ENCODE measurements at places on chromosomes 4 and X. TPM values are rescaled to one million over a fixed set of nuclear protein-coding genes. Genes with fewer than 3 reads are reported as not detected.

- DNase-seq = no peak
These were observed 29.0 kb downstream of the CLDN22 start for GRCh38 chr4:183291070-183291469.

Gene DCLK2
- 10.3 TPM for polyA plus RNA-seq

- DNase-seq = no peak
These were observed 69.2 kb upstream of the GRID2 start for GRCh38 chr4:92234393-92235176.

Gene IBSP
- polyA plus RNA-seq = not detected

GRCh38 chr4:123043793-123044425 is 121.5 kb upstream of the NUDT6 start:
- no peak for DNase-seq

Gene DIPK2B
- polyA plus RNA-seq = not detected

DNA sequence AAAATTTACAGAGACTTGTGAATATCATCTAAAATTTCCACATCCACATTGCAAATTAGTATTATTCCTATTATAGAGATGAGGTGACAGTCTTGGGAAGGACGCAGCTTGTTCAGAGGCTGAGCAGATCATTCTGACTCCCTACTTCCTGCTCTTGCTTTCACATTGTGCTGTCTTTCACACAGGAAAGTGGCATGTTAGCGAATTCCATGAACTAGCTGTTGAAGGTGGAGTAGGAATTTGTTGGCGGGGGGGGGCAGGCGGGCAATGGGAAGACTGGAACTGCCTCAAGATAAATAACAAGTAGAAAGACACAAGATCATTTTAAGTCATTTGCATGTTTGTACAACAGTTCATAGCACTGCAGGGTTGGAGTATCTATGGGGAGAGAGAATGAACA is 2.3 kb downstream of the PF4V1 start:
- no peak for DNase-seq

Gene PRR27
- polyA plus RNA-seq = not detected

Gene NRK
- polyA plus RNA-seq = not detected

DNA sequence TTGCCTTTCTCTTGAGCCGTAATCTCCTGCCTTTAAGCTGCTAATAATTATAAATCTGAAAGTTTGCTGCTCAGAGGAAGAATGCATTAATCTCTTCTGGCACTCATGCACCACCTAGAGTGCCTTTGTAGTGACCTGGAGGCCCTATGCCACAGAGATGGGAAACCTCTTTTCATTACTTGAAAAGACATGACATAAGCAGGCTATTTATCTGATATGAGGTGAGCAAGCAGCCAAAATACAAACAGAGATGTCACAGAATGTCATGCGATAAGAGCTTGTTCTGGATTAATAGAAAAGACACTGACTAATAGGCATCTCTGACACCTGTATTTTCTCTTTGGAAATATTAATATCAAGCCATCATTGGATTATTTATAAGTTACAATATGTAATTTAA is 42.3 kb downstream of the GABRB1 start:
- no peak for DNase-seq

DNA sequence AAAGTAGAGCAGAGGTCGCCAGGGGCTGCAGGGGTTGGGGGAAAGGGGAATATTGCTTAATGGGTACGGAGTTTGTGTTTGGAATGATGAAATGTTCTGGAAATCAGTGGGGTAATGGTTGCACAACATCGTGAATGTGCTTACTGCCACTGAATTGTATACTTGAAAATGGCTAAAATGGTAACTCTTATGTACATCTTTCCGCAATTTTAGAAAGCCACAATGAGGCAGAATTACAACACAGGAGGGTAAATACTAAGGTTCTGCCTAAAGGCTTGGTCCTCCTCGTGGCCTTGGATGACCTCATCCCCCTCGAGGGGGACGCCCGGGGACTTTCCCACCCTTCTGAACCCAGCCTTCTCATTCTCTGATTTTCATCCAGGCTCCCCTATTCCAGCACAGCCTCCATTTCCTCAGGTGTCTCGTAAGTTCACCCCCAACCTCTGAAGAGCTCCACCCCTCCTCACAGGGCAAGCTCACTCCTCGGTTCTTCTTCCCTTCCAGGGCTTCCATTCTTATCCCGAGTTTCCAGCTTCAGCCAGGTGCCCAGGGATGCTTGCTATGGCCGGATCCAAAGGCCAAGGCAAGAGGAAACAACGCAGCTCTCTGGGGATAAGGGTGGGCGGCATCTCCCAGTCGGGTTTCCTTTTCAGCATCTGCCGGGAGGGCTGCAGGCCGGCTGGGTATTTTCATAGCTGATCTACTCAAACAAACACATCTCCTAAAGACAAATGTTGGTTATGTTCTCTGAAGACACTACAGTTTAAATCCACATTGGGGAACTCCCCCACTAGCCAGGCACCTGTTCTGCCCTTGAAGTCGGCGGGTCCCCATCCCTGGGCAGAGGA is 71.3 kb upstream of the ACSL1 start:
- no peak for DNase-seq

Gene MAGED4
- 11.7 TPM for polyA plus RNA-seq

Gene SLC7A11
- 52.4 TPM for polyA plus RNA-seq

Gene MAGEA2B
- not detected for polyA plus RNA-seq

DNA sequence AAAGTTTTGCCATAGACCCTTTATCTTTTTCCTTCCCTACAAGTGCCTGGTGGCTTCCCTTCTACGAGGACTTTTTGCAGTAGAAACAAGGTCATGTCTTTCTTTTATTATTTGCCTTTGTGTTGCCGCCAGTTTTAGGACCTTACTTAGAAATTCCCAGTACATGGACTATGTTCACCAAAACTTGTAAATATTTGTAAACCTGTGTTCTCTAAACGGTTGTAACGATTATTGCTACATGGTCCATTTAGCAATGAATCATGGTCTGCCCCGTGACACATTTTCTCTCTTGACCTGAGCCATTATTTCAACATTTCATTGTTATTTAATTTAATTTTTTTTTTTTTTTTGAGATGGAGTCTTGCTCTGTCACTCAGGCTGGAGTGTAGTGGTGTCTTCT is 110.7 kb downstream of the MFAP3L start:
- DNase-seq = no peak

- no peak for DNase-seq
These were observed 543.3 kb downstream of the GRID2 start for GRCh38 chr4:92847026-92847425.

DNA sequence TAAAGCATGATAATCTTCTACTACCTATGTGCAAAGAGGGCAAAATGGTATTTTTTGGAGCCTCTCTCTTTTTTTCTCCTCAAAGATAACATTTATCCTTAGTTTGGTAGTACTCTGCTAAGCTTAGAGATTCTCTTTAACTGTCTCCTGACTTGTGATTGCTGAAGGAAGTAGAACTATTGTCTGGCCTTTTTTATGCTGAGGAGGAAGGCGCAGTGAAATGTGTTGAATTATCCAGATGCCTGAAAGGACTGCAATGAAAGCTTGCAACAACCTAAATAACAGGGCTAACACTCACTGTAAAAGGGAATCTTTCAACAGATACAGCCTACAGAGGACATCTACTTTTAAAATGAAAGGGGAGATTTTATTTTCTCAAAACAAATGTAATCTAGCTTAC is 59.5 kb upstream of the CCDC160 start:
- DNase-seq = no peak

DNA sequence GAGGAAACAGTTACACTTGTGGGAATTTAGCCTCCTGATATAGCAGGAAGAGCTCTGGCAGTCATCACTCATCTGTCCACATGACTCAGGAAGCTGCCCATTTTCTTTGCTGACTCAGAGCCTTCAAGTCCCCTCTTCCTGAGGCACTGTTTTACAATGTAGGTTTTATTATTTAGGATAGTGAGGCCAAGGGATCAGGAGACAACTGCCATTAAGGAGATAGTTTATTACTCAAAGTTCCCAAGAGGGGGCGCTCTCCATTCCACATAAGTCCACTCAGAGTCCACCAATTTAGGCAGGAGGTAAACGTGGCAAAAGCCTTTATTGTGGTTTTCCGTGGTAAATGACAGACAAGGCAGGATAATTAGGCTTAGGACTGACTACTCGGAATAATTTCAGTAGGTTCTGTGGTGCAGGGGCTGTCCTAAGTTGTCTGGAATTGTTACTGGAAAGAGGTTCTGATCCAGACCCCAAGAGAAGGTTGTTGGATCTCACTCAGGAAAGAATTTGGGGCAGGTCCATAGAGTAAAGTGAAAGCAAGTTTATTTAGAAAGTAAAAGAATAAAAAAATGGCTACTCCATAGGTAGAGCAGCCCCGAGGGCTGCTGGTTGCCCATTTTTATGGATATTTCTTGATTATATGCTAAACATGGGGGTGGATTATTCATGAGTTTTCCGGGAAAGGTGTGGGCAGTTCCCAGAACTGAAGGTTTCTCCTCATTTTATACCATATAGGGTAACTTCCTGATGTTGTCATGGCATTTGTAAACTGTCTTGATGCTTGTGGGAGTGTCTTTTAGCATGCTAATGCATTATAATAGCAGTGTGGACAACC is 96.0 kb upstream of the RAB40AL start:
- DNase-seq = no peak

Gene MAGEB2
- polyA plus RNA-seq = not detected

- no peak for DNase-seq
These were observed 45.0 kb downstream of the SLC9A7 start for GRCh38 chrX:46713672-46714490.

DNA sequence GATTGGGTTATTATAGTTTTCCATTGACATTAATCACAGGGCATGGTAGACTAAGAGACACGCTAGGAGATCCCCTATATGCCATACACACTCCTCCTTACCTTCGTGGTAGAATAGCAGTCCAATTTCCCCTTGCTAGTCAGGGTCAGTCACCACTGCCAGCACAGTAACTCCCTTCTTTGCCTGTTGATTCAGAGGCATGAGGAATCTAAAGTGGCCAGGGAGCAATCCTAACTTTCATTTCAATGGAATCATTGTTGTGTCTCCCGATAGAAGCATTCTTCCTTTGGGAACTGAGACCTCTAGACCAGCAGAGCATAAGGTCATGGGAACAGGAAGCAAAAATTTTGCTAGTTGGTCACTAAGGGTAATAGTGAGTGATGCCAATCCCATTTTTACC is 51.1 kb downstream of the COL25A1 start:
- no peak for DNase-seq

Measured in A549 (cell line).